ENCODE measurements at places on chromosomes 1 and 21.

DNA sequence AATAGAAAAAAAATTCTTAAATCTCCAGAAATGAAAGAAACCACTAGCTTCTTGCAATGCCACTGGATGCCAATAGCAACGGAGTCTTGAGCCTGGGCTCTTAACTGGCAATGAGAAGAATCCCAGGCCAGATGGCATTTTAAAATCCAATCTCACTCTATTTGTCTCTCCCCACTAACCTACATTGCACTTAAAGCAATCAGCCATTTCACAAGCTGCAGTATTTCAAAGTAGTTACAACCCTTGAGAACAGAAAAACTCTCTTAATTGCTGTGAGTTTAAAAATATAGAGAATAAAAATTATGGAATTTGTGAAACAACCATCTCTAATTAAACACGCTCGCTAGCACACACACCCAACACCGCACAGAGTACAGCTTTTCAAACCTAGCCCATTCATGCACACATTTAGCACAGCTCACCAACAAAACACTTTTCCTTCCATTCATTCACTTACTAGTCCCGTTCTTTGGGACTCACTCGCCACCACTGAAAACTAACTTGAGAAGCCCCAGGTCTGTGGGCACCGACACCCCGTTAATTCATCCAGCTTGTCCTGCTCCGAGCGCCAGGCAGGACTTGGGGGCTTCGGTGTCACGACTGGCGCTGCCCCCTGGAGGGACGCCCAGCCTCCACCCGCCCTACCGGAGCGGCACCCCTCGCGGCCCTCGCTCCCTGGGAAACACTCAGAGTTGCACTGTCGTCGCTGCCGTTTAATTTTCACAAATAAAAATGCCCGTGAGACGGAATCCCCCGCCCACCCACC lies 1.0 kb downstream of the DDAH1 start:
- DNase-seq: peak; percentile 19

GRCh38 chr1:230684146-230684545 lies 29.8 kb downstream of the AGT start:
- no peak for DNase-seq

DNA sequence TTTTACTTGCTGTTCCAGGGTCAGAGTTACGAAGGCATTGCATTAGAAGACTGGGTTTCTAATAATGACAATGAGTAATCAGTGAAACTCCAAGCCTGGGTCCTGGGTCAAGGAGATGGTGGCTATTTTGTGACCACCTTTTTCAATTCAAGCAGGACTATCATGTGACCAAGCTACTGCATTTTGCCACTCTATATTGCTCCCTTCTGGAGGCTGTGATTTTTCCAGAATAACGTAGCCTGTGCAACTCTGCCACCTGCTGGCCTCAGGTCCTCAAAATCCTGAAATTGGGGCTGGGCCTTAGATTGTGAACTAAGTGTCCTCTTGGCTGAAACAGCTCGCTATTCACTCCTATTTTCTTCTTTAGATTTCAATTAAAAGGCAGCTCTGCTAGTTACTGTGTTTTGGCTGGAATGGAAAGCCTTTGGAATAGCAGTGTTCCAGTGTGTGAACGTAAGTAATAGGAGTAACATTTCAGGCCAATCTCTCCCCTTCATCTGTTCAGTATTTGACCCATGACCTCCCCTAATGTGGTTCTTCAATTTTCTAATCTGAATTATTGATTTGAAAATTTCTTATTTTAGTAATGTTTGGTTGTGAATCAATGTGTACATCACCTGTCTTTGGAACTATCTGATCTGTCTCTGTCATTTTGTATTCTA lies 52.9 kb upstream of the CD46 start:
- peak; percentile 58 for DNase-seq

DNA sequence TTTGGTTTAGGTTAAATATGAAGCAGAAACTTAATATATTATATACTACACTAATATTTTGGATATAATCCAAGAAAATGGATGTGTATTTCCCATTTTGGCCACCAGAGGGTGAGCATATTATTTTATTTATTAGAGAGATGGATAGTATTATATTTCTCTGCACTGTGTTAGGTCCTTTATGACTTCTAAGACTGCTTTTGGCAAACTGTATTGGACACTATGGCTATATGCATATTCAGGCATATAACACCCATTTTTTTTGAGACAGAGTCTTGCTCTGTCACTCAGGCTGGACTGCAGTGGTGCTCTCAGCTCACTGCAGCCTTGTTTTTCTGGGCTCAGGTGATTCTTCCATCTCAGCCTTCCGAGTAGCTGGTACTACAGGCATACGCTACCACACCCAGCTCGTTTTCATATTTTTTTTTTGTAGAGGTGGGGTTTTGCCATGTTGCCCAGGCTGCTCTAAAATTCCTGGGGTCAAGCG lies 17.8 kb upstream of the PGM1 start:
- peak; percentile 31 for DNase-seq

GRCh38 chr1:196295766-196296165 lies 312.5 kb downstream of the KCNT2 start:
- no peak for DNase-seq

- no peak for DNase-seq
These were observed 49.5 kb downstream of the CHD1L start for GRCh38 chr1:147292012-147292411.

- peak; percentile 19 for DNase-seq
These were observed 5.0 kb downstream of the NGF start for GRCh38 chr1:115332813-115333608.

GRCh38 chr1:45097079-45097478 lies 85.0 kb downstream of the UROD start:
- DNase-seq: no peak

DNA sequence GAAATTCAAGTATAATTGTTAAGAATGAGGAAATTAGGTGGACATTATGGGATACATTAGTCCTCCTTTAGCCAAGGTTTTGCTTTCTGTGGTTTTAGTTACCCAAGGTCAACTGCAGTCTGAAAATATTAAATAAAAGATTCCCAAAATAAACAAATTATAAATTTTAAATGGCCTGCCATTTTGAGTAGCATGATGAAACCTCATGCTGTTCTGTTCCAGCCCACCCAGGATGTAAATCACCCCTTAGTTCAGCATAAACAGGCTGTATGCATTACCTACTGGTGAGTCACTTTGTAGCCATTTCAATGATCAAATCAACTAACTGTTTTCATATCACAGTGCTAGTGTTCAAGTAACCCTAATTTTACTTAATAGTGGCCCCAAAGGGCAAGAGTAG lies 132.5 kb upstream of the LYPLAL1 start:
- DNase-seq: no peak

DNA sequence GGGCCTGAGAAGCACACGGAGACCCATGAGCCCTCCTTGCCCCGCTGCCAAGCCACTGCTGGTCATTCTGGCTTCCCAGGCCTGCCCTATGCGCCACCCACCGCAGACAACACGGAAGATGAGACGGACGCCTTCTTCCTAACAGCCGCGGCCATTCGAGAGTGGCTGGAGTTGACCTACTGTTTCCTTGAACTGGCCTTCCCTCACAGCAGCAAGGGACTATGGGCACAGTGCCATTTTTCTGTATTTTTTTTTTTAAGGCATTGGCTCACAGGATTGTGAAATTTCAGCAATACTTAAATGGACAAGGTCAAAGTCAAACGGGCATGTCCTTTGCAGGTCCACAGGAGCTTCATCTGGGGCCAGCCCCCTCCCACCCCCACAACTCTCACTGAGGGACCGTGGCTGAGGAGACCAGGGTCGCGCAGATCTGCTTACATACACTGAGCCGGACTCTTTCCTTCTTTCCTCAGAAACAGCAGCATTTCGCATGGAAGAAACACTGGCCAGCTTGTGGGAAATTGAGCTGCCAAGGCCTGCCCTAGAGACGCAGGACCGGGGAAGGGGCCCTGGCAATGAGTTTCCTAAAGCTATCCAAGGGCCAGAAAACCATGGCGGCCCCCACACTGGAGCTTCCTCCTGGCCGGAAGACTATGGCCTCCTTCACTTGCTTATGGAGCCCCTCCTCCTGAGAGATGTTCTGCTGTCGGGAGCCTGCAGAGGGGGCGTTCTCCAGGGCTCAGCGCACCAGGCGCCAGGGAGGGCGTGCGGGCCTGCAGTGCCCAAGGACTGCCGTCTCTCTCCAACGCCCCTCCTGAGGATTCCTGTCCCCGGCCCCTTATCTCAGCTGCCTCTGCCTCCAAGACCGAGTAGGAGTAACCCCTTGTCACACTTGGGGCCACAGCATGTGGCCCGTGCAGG lies 98.9 kb downstream of the PGBD5 start:
- no peak for DNase-seq

GRCh38 chr1:207217778-207218511 lies 103.5 kb upstream of the CD55 start:
- DNase-seq: no peak

DNA sequence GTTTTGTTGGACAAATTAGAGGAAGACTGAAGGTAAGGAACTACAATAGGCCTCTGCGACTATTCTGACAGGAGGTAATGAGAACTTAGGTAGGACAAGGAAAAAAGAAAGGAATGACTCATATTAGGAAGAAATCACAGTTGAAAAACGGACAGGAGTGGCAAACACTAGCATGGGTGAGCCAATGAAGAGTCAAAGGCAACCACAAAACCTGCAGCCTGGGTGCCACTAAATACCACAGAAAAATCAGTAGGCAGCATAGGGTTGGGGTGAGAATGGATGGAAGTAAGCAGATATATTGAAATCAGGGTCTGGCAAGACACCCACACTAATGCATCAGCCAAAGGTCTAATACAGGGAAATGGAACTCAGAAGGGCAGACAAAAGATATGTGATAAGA lies 10.0 kb downstream of the RBM34 start:
- DNase-seq: no peak

DNA sequence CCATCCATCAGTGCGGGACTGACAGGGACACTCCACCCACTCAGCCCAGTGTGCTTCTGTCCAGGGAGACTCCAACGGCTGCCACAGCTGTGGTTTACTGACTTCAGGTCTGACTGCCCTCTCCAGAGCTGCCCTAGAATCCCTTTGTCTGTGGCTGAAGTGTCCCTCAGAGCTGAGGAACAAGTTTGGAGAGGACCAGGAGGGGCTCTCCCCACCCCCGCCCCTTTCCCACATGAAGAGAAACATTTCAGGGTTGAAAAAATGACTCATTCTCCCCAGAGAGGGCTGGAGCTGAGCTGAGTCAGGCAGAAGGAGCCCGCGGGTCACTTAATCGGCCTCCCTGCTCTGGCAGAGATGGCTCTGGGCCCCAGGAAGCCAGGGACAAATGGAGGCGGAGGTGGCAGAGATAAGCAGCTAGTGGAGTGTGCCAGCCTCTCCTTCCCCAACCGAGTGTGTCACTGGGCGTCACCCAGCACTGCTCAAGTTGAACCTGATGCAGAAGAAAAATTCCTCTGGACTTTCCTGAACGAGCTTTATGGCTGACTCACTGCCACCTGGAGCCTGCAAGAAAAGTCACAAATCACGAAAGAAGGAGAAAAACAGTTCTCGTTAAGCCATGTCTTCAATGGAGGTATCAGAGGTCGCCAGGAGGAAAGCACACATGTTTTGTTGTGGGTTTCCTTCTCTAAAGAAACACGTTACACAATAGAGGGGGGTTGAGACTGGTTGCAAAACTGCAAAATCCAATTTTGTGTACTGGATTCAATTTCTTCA lies 34.3 kb upstream of the ECE1 start:
- peak; percentile 78 for DNase-seq

- no peak for DNase-seq
These were observed 553.6 kb downstream of the PTPRU start for GRCh38 chr1:29789910-29790247.

DNA sequence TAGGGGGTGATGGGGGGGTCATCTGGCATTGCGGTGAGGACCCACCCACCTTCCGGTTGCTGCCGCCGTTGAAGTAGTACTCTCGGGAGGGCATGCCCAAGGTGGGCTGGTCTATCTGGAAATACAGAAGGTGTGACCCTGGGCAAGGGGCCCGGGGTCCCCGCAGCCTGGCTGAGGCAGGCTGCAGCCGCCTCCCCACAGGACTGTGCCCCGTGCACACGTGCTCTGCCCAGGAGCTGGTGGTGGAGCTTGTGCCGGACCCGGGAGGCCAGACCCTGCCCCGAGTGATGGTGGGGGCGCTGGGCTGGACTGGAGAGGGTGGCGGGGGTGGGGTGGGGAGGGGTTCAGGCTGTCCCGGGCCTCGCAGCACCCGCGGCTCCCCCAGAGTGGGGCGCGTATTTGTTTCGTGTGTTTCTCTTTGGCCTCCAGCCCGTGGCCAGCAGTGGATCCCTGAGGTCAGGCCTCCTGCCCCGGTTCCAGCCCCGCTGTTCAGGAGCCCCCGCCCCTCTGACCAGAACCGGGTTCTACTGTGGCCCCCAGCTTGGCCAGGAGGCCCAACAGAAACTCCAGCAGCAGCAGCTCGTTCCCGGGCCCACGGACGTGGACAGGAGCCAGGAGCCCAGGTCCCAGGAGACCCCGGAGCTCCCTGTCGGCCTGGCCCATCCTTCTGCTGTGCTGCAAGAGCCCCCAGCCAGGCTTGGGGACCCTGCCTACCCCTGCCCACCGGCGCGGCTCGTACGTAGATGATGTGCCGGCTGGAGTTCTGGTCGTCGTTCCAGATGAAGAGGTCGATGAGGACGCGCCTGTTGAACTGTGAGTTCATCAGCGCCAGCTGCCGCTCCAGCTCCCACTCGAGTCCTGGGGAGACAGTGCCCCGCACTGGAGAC lies 19.2 kb downstream of the PRXL2B start:
- DNase-seq: no peak

DNA sequence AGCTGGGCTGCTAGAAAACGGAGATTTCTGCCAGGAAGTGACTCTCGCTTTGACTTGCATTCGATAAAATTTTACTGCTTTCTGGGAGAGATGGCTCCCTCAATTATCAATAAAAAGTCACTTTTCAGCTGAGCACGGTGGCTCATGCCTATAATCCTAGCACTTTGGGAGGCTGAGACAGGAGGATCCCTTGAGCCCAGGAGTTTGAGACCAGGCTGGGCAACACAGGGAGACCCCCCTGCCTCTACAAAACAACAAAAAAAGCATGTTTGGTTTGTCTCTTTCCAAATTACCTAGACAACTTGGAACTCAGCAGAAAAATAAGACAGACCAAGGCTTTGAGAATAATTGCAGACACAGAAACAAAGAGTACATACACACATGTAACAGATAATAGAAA lies 12.9 kb upstream of the ENSA start:
- no peak for DNase-seq

DNA sequence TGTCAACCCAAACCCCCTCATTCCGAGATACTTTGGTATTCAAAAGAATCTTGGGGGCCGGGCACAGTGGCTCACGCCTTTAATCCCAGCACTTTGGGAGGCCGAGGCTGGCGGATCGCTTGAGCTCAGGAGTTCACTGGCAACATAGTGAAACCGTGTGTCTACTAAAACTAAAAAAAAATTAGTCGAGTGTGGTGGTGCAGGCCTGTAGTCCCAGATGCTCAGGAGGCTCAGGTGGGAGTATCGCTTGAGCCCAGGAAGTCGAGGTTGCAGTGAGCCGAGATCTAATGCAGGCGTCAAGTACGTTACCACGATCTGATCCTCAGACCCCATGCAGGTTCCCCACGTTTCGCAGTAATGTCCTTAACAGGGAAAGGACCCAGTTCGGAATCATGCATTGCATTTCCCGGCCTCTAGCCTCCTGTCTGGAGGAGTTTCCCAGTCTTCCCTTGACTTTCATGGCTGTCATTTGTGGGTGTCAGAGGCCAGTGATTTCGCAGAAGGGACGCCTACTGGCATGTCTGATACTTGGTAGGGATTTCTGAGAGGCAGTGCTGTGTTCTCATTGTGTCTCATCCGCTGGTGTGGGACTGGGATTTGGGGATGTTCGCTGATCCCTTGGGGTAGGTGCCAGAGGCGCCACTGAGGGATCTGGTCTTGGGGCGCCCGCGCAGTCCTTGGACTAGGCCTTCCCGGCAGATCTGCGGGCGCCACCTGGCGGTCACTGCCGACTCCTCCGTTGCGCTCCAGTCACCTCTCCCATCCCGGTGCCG lies 39.3 kb upstream of the HMGN1 start:
- peak; percentile 85 for DNase-seq

- no peak for DNase-seq
These were observed 7.6 kb upstream of the C4BPB start for GRCh38 chr1:207081088-207081487.

All from common myeloid progenitor, CD34-positive (primary cell).